Stimulated activated CD8-positive, alpha-beta memory T cell treated with anti-CD3 and anti-CD28 coated beads, Interleukin-15, amount 100 ng/mL, for 24 hours (primary cell): ENCODE measurements at places on chromosomes 4 and X.

- DNase-seq = no peak
Observed at GRCh38 chr4:52577624-52577962, 81.5 kb downstream of the USP46 start.

DNA sequence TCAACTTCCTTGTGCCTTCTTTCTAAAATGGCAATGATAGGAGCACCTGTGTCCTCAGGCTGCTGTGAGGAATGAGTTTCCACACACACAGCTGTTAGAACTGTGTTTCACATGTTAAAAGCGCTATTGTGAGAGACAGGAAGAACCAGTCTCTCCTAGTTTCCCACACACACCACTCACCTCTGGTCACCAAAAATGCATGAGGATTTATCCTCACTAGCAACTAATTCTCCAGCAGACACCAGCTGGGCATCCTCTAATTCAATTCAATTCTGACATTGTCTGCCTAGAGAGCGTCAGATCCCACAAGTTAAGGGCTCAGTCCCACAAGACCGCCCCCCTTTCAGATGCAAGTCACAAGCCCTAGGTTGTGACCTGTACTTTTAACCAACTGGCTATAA lies 29.0 kb upstream of the SLC2A9 start:
- no peak for DNase-seq

- DNase-seq = no peak
Observed at GRCh38 chr4:183912585-183912984, 7.5 kb downstream of the STOX2 start.

GRCh38 chrX:38138900-38139299 lies 81.8 kb downstream of the SRPX start:
- no peak for DNase-seq

GRCh38 chr4:151105454-151106032 lies 6.1 kb downstream of the RPS3A start:
- DNase-seq = no peak

DNA sequence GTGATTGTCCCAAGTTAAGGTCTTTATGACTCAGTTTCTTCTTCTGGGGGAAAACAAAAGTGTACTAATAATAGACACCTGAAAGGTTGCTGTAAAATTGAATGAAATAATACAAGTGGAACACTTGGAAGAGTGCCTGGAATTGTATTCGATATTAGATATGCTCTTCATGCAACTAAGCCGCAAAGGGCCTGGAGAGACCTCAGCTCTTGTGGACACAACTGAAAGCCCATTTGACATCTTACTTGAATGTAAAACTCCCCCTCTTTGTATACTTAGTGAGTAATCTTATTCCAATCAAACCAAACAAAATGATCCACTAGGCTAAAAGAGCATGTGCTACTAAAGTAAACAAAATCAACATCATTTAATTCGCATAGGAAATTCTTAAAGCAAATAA lies 511 bp upstream of the MAP9 start:
- DNase-seq = no peak

- no peak for DNase-seq
Observed at GRCh38 chr4:8353158-8353669, 83.7 kb downstream of the HTRA3 start.

GRCh38 chr4:123283371-123283895 lies 113.2 kb upstream of the SPRY1 start:
- no peak for DNase-seq

DNA sequence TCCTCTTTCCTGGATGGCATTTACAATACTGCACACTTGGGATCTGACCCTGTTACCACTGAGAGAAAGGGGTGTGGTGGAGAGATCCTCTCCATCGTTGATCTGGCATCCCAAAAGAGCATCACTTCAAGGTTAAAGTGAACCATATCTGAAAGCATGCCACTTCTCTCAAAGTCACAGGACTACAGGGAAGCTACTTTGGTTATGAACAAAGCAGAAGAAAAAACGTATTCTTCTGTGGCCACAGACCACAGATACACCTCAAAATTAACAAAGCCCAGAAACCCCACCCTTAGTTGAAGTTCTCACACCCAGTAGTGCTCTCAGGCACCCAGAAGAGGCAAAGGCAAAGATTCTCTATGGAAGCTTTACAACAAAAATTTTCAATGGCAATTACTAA lies 108.3 kb downstream of the JADE1 start:
- DNase-seq = no peak

DNA sequence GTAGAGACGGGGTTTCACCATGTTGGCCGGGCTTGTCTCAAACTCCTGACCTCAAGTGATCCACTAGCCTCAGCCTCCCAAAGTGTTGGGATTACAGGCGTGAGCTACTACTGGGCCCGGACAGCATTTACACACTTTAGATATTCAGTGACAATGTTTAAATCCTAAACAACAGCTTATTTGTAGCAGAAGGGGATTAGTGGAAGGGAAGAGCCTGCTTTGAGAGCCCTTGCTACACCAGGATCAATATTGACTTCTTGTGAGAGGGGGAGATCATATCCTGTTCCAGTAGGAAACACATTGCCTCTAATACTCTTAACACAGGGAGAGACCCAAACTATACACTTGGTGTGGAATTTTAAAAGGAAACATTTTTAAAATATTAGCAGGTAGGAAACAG lies 7.1 kb downstream of the MGST2 start:
- no peak for DNase-seq

DNA sequence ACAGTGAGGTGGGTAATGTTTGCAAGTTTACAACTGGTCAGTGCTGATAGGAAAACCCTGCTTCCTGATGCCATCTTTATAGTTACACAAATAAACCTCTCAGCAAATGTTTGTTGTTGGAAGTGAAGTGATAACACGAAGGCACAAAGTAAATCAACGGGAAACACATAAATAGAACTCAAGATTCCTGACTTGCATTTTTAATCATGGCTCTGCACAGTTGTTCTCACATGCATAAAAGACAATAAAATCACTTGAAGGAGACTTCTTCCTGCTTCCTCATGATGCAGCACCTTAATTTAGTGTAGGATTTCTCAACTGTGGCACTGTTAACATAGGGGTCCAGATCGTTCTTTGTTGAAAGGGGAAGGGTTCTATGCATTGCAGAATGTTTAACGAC lies 907.7 kb downstream of the RAB28 start:
- DNase-seq = no peak

GRCh38 chr4:20254511-20255250 lies 3.0 kb downstream of the SLIT2 start:
- no peak for DNase-seq

GRCh38 chr4:62271107-62271506 lies 1071.0 kb downstream of the ADGRL3 start:
- DNase-seq = no peak

DNA sequence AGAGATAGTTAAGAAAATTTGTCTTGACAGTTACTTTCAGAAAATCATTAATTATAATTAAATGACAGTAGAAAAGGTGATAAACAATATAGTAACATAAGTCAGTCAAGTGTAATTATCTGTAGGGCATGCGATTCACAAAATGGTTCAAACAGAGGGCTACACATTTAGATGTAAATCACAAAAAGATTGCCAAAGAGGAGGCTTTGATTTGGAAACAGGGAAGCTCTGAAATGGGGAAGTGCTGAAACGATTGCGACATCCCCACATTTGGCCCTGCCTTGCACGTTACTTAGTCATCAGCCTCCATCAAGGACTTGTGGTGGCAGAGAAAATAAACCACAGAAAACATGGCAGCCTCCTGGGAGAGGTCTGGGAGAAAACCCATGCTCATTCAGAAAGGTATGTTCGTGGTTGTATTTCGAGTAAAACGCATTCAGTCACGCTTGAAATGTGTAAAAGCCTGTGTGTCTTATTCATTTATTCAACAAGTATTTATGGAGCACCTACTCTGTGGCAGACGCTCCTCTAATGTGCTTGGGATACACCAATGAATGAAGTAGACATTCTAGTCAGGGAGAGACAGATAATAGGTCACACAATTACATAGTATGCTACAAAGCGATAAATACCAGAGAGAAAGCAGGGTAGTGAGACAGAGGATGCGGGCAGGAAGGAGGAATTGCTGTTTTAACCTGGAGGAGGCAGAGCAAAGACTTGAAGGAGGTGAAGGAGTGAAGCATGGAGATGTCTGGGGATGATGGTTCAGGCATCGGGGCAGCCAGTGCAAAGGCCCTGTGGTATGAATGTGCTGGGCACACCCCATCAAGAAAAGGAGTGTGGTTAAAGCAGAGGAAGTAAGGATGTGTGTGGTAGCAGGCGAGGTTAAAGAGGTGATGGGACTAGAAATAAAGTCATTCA lies 7.8 kb downstream of the RBM47 start:
- no peak for DNase-seq

DNA sequence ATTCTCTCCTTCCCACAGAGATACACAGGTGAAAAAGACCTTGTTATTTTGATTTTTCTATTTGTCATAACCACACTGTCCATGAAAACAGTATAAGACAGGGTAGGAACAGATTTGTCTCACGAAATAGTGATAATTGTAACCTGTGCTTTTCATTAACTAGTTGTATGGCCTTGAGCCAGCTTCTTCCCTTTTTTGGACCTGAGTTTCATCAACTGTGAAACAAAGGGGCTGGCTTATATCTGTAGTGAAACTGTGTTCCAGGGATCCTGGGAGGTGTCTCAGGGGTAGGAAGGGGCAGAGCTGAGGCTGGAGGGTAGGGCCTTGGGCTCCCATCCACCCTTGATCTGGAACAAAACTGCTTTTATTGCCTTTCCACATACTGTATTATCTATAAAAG lies 50.9 kb downstream of the MED28 start:
- DNase-seq = no peak
